ENCODE measurements at places on chromosomes 7 and 10. TPM values are rescaled to one million over a fixed set of nuclear protein-coding genes. Genes with fewer than 3 reads are reported as not detected.
A peak's percentile ranks its signal among the peaks of the same experiment; 100 is the strongest.

GRCh38 chr7:110050785-110051184 lies 1040.1 kb upstream of the LRRN3 start:
- DNase-seq: no peak

GRCh38 chr10:64159910-64160872 lies 639.0 kb downstream of the REEP3 start:
- H3K4me3 ChIP-seq: no peak overlapping the region
- H3K36me3 ChIP-seq: no peaks in the 10 kb centered on the region
- no peaks in the 10 kb centered on the region for H3K4me1 ChIP-seq

GRCh38 chr10:69847883-69848282 lies 46.2 kb downstream of the COL13A1 start:
- no peak for DNase-seq
- H3K27me3 ChIP-seq: peaks cover 70% of the 10 kb centered on the region
- H3K4me3 ChIP-seq: no peak overlapping the region
- H3K36me3 ChIP-seq: no peaks in the 10 kb centered on the region

DNA sequence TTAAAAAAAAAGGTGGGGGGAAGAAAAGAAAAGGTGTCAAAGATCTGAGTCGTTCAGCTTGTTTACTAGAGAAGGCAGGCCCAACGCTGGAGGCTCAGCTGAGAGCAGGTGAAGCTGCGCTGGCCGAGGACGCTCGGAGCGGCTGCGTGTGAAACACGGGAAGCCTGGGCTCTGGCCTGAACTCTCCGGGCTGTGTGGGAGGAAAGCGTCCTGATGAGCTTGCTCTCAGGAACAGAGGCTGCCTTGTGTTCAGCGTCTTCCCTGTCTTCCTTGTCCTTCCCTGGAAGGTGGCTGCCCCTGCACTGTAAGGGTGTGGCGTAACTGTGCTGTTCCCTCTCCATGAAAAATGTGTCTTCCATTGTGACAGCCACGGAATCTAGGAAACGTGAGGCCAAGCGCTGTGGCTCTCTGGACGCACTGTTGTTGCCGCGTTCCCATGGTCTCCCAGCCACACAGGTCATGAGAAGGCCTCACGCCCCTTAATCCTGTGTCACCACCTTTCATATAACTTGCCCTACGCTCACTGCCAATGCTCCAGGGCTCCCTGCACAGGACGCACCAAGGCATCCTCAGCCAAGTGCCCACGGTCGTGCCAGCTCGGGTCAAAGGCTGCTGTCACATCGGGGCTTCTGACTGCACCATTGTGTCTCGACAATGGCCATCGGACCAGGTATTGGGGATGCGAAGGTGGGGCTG lies 15.8 kb downstream of the IL15RA start:
- H3K27ac ChIP-seq: no peak overlapping the region
- DNase-seq: no peak
- H3K27me3 ChIP-seq: no peaks in the 10 kb centered on the region
- peaks cover 20% of the 10 kb centered on the region for H3K36me3 ChIP-seq

DNA sequence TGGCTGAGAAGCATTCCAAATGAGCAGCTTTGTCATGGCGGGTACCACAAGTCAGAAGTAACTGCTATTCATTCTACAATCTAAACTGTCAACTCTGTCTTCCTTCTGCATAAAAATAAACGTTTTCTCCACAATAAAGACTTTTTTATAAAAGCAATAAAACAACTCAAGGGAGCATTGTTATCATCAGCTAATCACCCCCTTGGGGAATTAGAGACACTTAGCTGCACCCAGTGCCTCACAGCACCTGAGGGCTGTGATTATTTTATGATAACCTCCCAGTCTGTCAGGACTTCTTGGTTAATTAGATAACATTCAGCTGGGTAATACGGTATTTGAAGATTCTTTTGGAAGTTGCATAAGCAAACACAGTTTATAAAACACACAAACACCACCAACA lies 155.6 kb downstream of the PPP1R3A start:
- no peak overlapping the region for H3K4me3 ChIP-seq
- no peaks in the 10 kb centered on the region for H3K36me3 ChIP-seq
- no peak for DNase-seq
- no peak overlapping the region for H3K27ac ChIP-seq

- no peaks in the 10 kb centered on the region for H3K36me3 ChIP-seq
- H3K4me3 ChIP-seq: no peak overlapping the region
- no peaks in the 10 kb centered on the region for H3K4me1 ChIP-seq
- peaks cover 10% of the 10 kb centered on the region for H3K27me3 ChIP-seq
- H3K27ac ChIP-seq: no peak overlapping the region
Measured at GRCh38 chr10:113447278-113447677, 105.6 kb upstream of the HABP2 start.

DNA sequence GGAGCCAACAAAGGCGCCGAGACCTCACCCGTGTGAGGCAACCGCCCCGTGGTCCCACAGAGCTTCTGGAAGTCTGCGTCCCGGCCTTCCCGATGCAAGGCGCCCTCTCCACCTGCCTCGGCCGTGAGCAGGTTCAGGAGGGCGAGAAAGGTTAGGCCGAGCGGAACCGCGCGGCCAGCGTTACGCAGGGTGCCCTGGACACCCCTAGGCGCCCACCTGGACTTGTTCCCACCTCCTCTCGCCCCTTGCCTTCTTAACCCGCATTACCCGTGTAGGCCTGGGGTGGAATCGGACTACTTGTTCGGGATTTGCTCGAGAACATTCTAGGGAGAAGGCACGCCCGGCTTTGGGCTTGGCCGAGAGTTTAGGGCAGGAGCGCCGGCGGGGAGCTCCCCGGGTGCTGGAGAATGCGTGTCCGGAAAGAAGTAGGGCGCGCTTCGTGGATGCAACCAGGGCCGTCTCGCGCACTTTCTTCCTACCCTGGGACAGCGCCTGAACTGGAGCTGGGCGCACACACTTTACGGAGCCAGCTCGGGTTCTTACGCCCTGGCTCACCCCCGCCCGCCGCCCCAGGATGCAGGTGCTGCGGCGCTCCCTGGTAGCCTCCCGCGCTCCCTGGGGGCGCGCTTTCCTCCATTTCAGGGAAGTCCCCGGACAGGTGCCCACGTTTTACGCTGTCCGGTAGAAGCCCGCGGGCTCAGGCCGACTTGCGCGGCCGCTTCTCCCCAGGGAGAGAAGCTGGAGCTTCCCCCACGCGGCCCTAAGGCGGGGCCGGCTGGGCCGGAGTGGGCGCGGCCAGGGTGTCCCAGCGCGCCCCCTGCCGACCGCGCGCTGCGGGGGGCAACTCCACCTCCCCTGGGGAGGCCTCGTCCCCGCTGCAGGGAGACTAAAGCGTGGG lies 74.5 kb downstream of the INSIG1 start:
- peaks cover 15% of the 10 kb centered on the region for H3K4me1 ChIP-seq
- no peaks in the 10 kb centered on the region for H3K36me3 ChIP-seq
- peak; percentile 85 for DNase-seq

DNA sequence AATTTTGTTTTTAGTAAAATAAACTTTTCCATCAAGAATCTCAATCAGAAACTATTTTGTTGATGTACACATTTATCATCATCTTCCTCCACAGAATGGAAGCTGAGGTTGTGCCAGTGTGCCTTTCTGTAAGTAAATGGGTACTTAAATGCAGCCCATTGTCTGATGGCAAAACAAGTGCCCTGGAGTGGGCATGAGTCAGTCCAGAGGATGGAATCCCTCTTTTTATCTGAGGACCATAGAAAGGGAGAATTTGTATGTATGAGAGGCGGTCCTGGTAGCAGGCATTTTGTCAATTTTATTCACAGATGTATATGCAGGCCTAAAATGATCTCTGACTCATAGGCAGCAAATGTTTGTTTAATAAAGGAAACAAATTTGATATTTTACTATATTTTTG lies 102.1 kb upstream of the MAGI2 start:
- H3K27ac ChIP-seq: no peak overlapping the region
- H3K4me3 ChIP-seq: no peak overlapping the region
- DNase-seq: no peak
- no peaks in the 10 kb centered on the region for H3K36me3 ChIP-seq
- H3K4me1 ChIP-seq: no peaks in the 10 kb centered on the region

DNA sequence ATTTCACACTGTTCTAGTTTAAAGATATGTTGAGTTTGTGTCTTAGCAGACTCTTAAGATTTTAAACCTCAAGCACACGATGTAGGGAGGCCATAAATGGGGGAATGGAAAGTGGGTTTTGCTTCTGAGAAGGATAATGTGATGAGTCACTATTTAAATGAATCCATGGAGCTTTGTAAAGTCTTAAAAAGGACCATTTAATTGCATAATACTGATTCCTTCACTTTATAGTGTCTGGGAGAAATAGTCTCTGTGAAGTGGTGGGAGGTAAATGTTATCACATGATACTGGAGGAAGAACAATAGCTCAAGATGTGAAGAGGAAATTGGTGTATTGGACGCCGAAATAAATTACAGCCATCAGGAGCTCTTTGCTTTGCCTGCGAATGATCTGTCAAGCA lies 84.0 kb upstream of the MYO3A start:
- no peaks in the 10 kb centered on the region for H3K4me1 ChIP-seq
- no peak overlapping the region for H3K27ac ChIP-seq
- 0 out of 2 replicates have a peak, but pooled peaks cover 4% of the 10 kb centered on the region for H3K27me3 ChIP-seq

DNA sequence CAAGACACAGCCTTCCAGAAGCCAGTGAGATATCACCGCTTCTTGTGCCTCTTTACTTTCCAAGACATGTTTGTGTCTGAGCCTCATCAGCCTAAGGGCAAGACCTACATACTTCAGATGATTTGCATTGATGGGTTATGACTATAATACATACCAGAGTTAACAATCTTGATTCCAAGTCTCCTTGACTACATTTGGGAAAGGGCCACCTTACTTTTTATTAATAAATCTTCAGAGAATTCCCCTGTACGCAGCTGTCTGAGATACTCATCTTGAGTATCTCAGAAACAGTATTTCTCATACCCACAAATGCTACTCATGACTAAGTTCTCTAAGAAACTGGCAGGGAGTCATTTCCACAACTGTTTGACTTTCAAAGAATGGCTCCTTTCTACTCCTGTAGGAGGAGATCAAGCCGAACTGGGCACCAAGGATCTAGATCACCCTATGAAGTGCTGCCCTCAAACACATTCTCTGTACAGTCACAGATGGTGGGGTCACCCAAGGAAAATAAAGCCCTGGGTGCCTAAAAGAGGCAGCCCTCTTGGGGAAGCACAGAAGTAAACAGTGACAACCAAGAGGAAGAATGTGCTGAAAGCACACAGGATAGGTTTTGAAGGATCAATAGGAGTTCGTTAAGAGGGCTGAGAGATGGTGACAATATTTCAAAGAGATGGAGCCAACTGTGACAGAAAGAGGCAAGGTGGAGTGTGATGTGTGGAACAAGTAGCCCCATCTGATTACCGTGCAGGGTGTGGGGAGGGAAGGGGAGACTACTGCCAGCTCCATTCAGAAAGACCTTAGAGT lies 138.9 kb downstream of the JAZF1 start:
- peaks cover 5% of the 10 kb centered on the region for H3K4me1 ChIP-seq
- H3K27ac ChIP-seq: no peak overlapping the region
- H3K27me3 ChIP-seq: no peaks in the 10 kb centered on the region
- no peak overlapping the region for H3K4me3 ChIP-seq
- DNase-seq: no peak
- H3K36me3 ChIP-seq: no peaks in the 10 kb centered on the region

GRCh38 chr10:24701447-24701846 lies 22.2 kb downstream of the ARHGAP21 start:
- no peaks in the 10 kb centered on the region for H3K4me1 ChIP-seq
- H3K4me3 ChIP-seq: no peak overlapping the region
- no peak for DNase-seq

DNA sequence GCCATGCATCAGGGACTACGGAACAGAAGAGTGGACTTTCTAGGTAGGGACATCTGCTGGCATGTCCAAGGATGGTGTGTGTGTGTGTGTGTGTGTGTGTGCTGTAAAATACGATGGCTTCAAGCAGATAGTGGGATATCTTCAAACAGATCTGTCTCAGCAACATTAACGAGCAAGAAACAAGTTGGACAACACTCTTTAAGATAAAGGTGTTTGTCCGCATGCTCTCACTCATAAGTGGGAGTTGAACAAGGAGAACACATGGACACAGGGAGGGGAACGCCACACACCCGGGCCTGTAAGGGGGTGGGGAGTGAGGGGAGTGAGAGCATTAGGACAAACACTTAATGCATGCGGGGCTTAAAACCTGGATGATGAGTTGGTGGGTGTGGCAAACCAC lies 89.8 kb upstream of the AKR1E2 start:
- no peak for DNase-seq
- no peak overlapping the region for H3K4me3 ChIP-seq
- H3K27ac ChIP-seq: no peak overlapping the region
- no peaks in the 10 kb centered on the region for H3K36me3 ChIP-seq
- no peaks in the 10 kb centered on the region for H3K4me1 ChIP-seq
- H3K27me3 ChIP-seq: peaks cover 17% of the 10 kb centered on the region

GPRIN2 gene
- total RNA-seq: not detected

MMD2 gene
- not detected for total RNA-seq

MKX gene
- total RNA-seq: 0.07 TPM

LIPM gene
- not detected for total RNA-seq

PAX2 gene
- not detected for total RNA-seq

PPA1 gene
- total RNA-seq: 448 TPM

OR2A12 gene
- total RNA-seq: not detected

FGFR2 gene
- total RNA-seq: 0.18 TPM

GNGT1 gene
- total RNA-seq: 0.83 TPM

TMEM270 gene
- not detected for total RNA-seq

SKIDA1 gene
- total RNA-seq: 1.0 TPM

ADIRF gene
- total RNA-seq: not detected

Measured in K562 (cell line).